Stimulated activated naive CD4-positive, alpha-beta T cell (primary cell): ENCODE measurements at places on chromosomes 5 and 9.
A peak's percentile ranks its signal among the peaks of the same experiment; 100 is the strongest.

- no peak for DNase-seq
Observed at GRCh38 chr9:131918481-131918880, 161.2 kb downstream of the MED27 start.

DNA sequence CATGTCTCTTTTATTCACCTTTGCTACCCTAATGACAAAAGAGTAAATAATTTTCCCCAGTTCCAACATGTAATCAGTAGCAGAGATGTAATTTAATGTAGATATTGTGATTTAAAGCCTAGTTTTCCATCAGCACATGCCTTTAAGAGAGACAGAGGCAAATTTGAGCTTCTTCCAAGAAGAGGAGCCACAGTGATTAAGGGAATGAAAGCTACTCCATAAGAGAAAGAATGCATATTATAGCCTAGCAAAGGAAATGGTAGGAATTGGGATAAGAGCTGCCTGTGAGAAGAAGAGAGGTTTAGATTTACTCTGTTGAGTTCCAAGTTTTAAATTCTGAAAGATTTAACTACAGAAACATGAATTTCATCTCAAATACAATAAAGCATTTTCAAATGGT, 591.0 kb upstream of the DMAC1 start:
- DNase-seq = no peak

- no peak for DNase-seq
Observed at GRCh38 chr9:32384002-32384363, 460 bp upstream of the ACO1 start.

GRCh38 chr5:90279091-90279490, 130.5 kb downstream of the CETN3 start:
- DNase-seq = no peak

GRCh38 chr9:18720691-18721090, 246.7 kb downstream of the ADAMTSL1 start:
- no peak for DNase-seq

DNA sequence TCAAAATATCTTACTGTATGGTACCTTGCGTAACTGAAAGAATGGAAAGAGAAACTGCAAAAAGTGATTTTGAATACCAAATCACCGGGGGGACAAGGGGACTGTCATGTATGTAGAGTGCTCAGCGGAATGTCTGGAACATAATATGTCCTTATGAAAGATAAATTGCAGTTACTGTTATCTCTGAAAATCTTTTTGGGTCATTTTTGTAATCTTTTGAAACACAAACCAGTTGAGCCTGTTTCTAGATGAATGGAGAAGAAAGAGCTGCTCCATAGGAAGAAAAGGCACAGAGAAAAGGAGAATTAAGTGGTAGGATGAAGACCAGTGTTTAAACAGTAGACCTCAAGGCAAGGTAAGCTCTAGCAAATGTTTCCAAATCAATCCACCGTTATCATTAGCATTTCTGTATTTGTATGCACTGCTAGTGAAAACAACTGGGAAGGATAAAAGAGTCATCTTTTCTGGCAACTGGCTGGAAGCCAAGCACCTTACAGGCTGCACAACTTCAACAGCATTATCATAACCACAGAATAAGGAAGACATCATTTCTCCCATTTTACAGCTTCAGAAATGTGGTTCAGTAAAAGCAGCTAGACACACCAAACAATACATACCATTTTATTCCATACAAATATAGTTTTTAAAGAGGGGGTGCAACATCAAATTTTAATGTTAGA, 158.5 kb downstream of the TRPM3 start:
- DNase-seq = no peak

GRCh38 chr9:5099466-5099865, 86.0 kb downstream of the INSL6 start:
- DNase-seq = no peak

DNA sequence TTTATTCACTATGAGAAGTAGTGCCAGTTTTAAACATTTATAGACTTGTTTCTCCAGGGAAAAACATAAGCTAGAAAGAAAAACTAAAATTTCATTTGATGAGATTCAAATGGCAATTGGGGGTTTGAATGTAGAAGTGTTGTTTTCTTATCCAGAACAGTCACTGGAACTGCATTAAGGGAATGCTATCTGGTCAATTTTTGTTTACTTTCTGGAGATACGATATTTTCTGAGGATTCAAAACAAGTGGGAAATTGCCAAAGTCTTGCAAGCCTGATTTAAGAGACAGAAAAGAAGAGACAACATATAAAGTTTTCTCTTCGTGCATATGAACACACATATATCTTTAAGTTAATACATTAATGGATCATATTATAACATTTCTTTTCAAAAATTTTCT, 118.4 kb downstream of the NXNL2 start:
- no peak for DNase-seq

- no peak for DNase-seq
Observed at GRCh38 chr5:147751156-147751830, 31.2 kb downstream of the JAKMIP2 start.

GRCh38 chr9:108727580-108728111, 128.1 kb downstream of the ACTL7B start:
- no peak for DNase-seq

DNA sequence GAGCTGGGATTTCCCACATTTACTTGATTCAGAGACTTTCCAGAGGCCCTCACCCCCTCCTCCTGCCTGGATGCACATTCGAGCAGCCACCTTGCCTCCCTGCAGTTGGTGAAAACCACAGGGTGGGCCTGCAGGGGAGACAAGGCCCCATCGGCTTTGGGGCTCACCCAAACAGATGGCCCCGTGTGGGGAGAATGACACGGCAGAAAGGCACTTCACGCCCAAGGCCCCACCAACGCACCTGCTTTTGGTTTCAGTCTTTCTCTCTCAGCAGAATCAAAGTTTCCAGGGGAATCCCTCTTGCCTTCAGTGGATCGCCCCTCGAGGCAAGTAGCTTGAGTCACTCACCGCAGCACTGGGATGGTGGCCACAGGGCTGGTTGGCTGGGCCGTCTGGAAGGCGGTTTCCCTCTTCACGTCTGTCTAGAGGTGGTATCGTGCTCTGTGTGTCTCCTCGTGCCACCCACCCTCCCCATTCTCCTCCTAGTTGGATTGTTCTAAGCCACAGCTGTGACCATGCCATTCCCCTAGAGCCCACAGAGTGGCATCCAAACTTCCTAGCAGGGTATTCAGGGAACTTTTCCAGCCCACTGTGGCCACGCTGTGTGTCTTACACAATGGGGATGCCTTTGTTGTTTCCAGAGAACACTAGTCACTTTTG, 31.8 kb downstream of the SEC61B start:
- DNase-seq = no peak

DNA sequence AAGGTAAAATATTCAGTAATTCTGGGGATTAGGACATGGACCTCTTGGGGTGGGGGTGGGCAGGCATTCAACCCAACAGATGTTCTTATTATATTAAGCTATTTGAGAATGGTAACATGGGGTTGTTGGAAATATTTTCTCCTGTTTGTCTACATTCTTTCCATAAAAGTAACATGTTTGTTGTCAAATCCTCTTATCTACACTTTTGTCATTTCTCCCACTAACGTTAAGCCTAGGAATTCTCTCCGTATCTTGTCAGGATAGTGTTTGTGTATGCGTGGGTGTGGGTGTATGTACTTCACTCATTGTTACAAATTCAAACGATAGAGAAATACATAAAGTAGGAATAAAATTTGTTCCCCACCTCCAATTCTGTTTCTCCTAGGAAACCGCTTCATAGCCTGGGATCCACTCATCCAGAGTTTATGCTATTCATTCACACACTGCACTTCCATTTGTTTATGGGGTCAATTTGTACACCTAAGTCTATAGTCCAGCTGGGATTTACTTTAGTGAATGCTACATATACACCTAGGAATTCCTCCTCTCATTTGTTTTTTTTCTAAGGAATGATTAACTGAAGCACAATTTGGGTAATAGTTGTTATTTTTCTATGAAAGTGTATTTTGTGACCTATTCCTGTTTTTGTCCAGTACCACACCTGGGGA, 216.8 kb downstream of the DCP2 start:
- DNase-seq = no peak

DNA sequence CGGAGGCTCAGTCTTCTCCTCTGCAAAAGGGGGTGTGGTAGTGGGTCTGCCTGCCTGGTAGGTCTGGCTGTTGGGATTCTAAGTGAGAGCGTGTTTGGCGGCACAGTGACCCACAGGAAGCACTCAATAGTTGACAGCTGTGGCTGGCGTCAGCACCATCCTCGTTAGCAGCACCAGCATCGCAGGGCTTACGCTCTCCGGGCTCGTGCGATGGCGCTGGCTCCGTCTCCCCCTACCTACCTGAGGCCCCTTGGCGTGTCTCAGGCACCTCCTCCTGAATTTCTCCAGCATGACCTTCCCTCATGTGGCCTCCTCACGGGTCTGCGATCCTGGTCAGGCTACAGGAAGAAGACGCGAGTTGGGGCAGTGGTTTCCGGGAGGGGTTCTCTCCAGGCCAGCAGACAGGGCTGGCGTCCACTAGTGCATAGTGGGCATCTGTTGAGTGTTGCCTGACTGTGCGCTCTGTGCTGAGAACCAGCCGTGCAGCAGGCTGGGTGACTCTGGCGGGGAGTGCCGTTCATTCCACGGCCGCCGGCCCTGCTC, 66.9 kb downstream of the HMCN2 start:
- DNase-seq = no peak

DNA sequence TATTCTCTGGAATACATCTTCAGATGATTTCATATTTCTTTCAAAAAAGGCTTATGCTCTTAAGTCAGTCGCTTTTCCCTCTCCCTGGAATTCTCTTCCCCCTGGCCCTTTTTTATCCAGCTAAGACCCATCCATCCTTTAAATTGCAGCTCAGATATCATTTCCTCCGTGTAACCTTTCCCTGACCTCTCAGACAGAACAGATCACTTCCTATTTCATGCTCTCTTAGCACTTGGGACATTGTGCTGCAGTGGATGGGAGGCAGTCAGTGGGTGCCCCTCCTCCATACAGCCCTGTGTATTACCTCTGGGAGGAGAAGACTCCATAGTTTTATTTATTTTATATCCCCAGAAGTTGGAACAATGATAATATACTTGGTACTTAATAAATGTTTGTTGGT, 423.4 kb downstream of the ISL1 start:
- no peak for DNase-seq

DNA sequence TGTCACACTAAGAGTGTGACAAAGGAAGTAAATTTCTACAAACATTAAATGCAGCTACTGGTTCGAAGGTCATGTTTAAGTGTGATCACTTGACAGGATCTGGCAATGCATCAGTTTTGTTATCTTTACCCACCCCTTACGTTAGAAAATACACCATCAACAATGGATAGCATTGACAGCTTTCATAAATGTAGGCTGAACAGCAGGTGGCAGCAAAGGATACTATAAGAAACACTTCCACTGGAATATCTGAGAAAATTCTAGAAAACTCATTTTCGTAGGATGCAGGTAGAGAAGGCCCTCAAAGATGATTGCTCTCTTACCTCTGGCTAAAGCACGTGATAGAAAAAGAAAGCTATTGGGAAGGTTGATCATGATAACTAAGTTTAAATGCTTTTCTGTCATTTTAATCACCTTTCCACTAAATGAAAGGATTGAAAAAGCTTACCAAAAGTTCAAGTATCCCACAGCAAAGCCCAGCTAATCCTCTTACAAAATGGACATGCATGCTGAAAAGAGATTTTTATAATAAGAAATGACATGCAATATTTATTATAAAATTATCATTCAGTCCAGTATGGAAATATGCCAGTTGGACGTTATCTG, 292.5 kb downstream of the PARP8 start:
- peak; percentile 13 for DNase-seq

DNA sequence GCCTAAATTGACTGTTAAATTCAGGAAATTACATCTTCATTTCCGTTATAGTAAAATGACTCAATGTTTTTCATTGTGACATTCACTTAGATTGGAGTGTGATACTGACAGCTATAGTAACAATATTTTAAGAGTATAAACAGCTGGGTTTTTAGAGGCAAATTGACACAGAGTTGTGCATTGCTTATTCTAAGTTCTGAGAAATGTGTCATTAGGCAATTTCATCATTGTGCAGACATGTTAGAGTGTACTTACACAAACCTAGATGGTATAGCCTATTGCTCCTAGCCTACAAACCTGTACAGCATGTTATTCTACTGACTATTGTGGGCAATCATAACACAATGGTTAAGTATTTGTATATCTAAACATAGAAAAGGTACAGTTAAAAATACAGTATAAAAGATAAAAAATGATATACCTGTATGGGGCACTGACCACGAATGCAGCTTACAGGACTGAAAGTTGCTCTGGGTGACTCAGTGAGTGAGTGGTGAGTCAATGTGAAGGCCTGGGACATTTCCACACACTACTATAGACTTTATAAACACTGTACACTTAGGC, 132.7 kb downstream of the PDE4D start:
- no peak for DNase-seq

GRCh38 chr5:176922817-176923216, 23.7 kb upstream of the HK3 start:
- no peak for DNase-seq

DNA sequence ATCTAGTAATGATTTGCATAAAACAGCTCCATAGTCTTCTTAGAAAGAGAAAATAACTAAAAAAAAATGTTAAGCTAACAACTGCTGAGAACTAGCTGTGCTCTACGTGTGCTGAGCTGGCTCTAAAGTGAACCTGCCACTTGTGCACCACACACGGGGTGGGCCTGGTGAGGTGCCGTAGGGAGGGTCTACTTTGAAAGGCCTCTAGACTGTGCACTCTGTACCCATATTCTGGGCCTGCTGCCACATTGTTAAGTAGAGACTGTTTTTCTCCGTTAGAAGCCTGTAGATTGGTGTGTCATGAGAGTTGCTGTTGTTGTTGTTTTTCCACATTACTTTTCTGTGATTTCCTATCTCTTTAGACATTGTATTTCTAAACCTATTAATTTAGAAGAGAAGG, 93.9 kb downstream of the CD180 start:
- DNase-seq = no peak

GRCh38 chr9:135260221-135261180, 173.0 kb downstream of the OLFM1 start:
- no peak for DNase-seq

DNA sequence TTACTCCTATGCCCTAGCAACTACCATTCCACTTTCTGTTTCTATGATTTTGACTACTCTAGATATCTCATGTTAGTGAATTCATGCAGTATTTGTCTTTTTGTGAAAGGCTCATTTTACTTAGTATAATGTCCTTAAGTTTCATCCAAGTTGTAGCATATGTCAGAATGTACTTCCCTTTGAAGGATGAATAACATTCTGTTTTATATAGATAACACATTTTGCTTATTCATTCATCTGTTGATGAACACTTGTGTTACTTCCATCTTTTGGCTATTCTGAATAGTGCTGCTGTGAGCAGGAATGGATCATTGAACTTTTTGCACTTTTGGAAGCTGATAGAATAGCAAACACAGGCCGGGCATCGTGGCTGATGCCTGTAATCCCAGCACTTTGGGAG, 140.2 kb upstream of the MYO10 start:
- DNase-seq = no peak

GRCh38 chr9:132546148-132547051, 36.0 kb upstream of the BARHL1 start:
- DNase-seq = no peak

DNA sequence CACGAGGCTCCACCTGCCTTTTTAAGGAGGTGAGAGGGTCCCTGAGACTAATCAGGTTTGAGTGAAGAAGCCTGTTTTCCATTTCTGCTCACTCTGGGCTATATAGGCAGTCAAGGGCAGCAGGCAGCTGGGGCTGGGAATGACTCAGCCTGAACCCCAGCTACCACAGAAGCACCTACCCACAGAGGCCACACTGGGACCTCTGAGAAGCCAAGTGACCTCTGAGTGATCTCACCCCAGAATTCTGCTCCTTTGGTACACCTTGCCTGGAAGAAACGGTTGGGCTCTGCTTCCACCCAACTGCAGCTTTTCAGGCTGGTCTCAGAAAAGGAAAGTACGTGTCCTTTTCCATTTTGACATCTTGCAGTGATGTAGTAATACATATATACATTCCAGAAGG, 6.8 kb downstream of the FAM219A start:
- no peak for DNase-seq
